ENCODE measurements at places on chromosomes 2 and 18.

DNA sequence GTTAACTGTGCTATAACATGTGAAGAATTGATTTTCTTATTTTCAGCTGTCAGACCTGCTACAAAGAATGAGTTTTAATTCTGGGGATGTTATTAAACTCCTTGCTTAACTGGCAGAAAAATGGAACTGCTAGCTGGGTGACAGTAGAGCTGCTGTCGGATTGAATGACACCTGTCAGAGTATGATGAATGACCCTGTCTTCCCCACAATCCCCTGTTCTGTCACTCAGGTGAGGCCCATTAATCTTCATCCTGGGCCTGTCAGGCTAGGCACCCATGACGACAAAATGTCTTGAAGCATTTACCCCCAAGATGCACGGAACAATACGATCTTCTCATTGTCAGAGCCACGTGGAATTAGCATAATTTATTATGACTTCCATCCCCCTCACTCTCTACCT, 129.9 kb upstream of the ETAA1 start:
- DNase-seq: no peak

- DNase-seq: no peak
Observed at GRCh38 chr2:202423139-202423538, 47.0 kb downstream of the BMPR2 start.

- DNase-seq: no peak
Observed at GRCh38 chr2:147567136-147567535, 277.7 kb upstream of the ACVR2A start.

- no peak for DNase-seq
Observed at GRCh38 chr18:73043611-73044010, 175.8 kb upstream of the NETO1 start.

- DNase-seq: no peak
Observed at GRCh38 chr2:18889565-18890332, 300.4 kb upstream of the NT5C1B start.

Data from retina (tissue), 1 donor.